KBM-7 (cell line): ENCODE measurements at places on chromosomes 7 and 10.

GRCh38 chr10:26950934-26951333, 90.2 kb upstream of the ABI1 start:
- peak; percentile 24 for DNase-seq

DNA sequence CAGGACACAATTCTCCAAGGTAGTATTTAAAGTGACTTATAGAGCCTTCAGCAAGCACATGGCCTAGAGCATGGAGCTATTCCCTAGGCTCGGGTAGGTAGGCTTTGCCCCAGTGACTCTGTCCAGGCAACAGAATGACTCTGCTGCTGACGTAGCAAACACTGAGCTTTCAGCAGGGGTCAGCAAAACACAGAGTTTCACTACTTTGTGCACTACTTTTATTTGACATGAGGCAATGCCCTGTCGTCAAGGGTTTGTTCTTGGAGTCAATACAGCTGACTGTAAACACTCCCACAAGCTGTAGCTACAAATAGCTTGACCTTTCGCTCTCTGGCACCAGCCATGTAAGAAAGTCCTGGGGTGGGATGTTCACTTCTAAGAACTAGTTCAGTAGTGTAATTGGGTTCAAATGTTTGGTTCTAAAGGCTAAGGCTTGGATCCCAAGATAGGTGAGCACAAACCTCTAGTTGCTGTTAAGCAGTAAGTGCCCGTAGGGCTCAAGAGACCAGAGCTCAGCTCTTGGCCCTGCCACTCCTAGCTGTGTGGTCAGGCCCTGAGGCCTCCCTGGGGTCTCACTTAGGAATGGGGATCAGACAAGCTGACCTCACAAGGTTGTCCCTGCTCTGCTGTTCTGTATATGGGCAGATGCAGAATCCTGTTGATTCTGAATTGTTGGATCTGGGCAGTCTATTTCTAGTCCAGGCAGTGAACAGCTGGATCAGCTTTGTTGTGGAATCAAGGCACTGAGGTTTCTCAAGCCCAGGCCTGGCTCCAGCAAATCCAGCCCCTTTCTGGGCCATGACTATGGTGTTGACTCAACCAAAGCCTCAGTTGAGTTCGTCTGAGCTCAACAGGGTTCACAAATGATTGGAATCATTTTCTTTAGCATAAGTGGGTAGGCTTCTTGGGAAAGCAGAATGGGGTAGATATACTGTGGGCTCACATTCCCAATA, 10.7 kb downstream of the NODAL start:
- DNase-seq = no peak

- DNase-seq = no peak
Measured at GRCh38 chr10:118956802-118957442, 72.6 kb upstream of the NANOS1 start.

DNA sequence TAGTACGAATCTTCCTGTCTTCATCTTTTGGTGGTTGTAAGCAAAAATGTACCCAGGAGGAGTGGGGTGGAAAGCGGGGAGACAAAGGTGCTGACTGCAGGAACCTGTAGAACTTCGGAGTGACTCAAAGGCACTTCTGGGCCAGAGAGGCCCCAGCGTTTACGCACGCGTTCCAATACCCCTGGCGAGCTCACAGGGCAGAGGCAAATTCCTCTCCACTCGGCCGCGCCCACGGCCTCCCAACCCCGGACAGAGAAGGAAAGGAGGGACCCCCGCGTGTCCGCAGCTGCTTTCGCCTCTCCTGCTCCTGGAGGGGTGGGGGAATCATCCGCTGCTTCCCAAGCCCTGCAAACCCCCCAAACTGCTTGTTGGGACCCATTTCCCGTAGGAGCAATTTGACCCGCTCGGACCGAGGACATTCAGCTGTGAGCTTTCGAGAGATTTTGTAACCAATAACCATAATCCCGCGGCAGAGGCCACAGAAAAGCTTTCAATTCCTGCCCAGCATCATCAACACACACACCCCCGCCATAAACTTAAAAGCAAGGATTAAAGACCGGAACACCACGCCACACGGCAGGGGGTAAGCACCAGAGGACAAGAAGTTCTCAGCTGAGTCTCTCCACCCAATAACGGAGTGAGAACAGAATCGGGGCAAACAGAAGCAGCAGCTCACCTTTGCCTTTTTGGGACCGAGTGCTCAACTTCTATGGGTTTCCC, 2.3 kb downstream of the IGF2BP3 start:
- DNase-seq = peak; percentile 73

DNA sequence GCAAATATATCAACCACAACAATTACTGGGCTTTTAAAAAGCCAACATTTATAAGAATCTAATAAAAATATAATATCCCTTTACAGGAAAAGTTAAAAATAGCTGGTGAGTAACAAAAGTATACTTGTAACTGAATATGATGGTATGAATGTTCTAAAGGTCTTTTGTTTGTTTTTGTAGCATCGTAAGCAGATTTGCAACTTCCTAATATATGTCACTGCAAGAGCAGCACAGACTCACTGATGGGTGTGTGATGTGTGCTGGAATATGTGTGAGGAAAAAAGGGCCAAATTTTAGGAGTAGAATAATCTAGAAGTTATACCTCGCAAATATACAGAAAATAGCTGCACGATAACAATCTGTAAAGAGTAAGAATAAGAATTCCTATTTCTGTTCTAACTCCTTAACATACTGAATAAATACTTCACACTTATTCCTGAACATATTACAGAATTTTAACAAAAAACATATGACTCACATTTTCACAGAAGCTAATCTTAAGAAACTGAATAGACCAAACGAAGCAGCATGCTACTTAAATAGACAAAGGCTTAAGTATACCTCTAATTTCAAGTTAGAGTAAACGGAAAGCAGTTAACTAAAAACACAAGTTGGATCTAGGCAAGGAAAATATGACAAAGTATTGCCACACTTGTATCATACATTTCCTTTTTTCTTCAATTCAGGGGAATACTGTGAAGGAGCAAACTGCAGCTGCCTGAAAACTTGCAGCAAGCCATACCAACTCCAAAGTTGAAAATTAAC, 9.6 kb downstream of the ETV1 start:
- no peak for DNase-seq

DNA sequence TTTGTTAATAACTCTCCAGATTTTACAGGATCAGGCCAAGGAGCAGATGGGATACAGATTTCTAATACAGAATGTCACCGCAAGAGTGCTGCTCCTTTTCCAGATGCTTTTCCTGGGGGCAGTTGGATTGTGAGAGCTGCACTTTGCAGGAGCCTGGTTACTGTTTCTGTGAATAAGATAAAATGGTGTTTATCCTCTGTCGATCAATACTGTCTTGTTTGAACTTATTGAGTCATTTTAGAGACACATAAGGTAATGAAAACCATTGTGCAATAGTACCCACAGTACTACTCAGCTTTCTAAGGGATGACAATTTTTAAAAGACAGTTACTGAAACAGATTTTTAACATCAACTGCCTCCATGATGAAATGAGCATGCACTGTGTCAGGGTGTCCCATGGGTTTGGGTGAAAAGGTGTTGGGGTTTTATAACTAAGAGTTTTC, 2.9 kb downstream of the A1CF start:
- no peak for DNase-seq

GRCh38 chr10:51046654-51047053, 27.6 kb upstream of the PRKG1 start:
- no peak for DNase-seq

DNA sequence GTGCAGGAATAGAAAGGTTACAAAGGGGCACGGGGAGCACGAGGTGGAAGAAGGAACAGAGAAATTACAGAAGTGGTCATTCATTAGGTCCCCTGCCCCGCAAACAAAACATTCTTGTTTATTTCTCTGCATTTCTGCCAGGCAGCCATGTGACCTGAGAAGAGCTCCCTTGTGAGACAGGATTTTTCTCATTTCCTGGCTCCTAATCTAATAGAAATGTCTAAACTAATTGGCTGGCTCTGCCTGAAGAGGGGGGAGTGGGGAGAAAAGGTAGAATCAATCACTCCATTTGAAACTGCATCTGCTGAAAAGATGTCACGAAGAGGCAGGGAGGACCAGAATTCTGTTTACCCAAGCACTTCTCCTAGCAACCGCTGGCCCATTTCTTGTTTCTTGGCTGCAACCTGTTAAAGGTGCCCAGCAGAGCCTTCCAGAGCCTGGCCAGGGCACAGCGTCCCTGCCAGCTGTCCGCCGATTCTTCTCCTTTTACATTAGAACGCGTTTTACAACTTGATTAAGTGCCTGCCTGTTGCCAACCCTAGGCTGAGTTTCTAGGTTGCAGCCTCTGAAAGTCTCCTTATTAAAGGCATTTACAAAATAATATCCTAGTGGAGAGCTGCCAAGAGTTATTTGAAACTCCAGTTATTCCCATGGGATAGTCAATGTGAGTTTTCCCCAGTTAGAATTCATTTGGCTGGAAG, 1227.6 kb downstream of the TYW1 start:
- no peak for DNase-seq

DNA sequence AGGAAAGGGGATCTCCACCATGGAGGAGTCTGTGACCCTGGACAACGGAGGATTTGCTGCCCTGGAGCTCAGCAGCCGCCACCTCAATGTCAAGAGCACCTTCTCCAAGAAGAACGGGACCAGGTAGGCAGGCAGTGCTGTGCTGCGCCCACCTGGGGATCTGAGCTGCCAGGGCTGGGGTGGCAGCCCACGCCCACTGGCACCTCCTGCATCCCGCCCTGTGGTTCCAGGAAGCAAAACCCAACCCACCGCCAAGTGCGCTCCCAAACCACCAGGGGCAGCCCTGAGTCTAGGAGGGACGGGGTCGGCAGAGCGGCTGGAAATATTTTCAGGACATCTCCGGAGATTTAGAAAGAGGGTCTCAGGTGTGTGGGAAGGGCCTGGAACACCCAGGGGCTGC, 440.3 kb upstream of the FOXK1 start:
- no peak for DNase-seq

DNA sequence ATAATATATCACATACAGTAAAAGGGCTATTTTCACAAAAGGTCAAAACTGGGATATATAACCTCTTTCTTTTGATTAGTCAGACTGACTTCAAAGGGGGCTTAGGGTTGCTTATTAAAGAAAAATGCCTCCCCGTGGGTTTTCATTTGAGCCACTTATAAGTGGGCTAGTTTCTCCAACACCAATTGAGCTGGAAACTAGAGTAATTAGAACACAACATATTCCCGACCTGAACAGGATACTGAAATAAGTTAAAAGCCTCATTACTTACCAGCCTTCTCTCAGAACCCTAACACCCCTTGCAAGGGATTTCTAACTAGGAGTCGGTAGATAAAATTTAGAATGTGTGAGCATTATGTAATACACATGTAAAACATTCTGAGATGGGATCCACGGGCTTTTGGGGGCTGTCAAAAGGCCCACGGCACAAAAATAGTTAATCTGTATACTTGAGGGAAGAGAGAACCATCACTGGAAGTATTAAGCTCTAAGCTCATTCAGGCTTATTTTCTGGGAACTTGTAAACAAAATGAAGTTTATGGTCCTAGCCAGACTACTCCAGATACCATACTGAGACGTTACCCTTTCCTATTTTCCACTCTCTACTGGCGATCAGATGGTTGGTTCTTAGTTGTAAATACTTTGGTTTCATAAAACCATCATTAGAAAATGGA, 29.3 kb upstream of the KMT2E start:
- DNase-seq = no peak

DNA sequence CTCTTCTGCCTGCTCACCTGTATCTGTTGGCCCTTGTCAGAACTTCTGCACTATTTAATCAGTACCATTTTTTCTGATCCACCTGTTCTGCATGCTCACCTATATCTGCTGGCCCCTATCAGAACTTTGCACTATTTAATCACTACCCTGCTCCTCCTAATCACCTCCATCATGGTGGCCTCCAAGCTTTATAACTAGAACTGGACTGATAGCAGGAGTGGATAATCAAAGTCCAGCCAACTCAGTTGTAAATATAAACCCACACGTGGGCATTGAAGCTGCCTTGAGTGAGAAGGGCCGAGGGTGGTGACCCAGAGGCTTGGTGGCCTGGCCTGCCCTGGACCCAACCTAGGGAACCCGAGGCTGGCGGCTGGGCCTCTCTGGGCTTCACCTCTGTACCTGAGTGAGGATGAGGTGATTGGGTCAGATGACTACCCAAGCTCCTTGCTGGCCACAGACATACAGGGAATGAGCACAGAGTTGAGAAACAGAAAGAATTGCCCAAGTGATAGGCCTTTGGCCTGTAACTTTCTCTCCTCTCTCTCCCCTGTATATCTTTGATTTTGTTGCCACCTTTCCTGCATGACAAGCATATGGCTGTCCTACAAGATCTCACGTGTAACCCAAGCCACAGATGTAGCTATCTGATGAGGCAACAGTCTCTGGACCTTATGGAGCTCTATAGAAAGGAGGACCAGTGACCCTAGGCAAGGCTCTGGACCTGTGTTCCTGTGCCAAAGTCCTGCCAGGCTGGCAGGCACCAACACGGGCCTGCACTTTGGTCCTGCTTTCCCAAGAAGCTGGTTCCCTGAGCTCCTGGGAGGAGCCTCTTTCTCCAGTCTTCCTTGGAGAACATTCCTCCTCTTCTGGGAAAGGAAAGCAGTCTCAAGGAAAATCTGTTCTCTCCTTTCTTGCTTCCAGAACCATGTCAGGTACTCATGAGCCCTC, 23.4 kb upstream of the FAM3C start:
- no peak for DNase-seq

- DNase-seq = no peak
Measured at GRCh38 chr7:240146-240676, 47.8 kb downstream of the FAM20C start.

DNA sequence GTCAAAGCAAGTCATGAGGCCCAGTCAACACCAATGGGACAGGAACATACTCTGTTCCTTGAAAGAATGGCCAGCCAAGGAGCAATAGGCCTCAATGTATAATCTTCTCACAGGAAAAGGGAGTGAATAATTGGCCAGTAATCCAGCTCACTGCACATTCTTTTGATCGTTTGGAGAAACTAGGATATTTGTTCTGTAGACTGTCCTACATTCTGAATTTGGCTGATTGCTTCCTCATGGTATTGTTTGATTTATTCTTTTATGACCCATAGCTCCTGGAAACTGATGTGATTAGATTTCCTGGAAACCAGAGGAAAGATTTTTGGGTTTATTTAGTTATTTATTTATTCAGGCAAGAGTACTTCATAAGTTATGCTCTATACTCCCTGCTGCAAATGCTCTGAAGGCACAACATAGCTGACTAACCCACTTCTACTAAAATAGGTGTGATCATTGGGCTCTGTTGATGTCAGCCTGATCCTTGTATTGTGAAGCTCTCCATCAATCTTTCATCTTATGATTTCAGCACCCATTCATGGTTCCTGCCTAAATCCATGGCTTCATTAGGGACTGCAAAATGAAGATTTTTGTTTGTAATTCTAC, 745.2 kb downstream of the SUGCT start:
- no peak for DNase-seq

GRCh38 chr10:79209831-79210230, 137.4 kb upstream of the PPIF start:
- DNase-seq = no peak

- DNase-seq = no peak
Measured at GRCh38 chr7:112336936-112337576, 113.2 kb upstream of the IFRD1 start.

DNA sequence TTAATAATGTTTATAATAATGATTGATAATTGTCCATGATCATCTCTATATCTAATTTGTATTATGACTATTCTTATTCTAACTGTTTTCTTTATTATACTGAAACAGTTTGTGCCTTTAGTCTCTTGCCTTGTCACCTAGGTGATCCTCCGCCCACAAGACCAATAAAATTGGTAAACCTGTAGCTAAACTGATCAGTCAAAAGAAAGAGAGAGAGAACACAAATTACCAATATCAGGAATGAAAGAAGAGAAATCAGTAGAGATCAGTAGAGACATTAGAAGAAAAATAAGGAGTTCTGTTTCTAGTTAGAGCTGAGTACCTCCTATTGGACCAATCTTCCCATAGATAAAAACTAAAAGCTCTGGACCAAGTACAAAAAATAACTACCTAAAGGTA, 6.1 kb upstream of the COA1 start:
- no peak for DNase-seq
